NB4 (cell line): ENCODE measurements at places on chromosomes 5 and 9.
A peak's percentile ranks its signal among the peaks of the same experiment; 100 is the strongest.

DNA sequence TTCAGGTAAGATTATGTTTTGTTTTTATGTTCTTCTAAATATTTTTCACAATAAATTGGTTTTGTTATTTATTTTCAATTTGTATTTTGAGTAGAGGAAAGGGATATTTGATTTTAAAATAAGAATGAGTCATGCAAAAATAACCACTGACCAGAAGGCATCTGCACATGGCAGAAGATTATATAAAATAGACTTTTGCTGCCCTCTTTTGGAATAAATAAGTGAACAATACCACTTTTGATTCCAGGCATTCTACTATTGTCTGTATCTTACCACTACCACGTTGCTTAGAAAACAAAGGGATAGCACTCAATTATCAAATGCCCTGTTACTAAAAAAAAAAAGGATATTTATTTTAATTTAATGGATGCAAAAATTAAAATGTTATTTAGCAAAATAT is 227.3 kb upstream of the ITGA1 start:
- peak; percentile 9 for DNase-seq

GRCh38 chr9:127397646-127398274 is 791 bp downstream of the SLC2A8 start:
- DNase-seq = no peak

- no peak for DNase-seq
These were observed 2039.9 kb downstream of the EFNA5 start for GRCh38 chr5:105630803-105631202.

GRCh38 chr5:175658299-175659145 is 651 bp downstream of the HRH2 start:
- DNase-seq = peak; percentile 72

- no peak for DNase-seq
These were observed 67.0 kb downstream of the GCNT1 start for GRCh38 chr9:76526026-76526425.

GRCh38 chr5:140220032-140220697 is 45.2 kb downstream of the CYSTM1 start:
- no peak for DNase-seq

- DNase-seq = peak; percentile 55
These were observed 2.5 kb upstream of the TMEM174 start for GRCh38 chr5:73170522-73170921.

GRCh38 chr5:55866485-55866884 is 15.3 kb downstream of the IL31RA start:
- no peak for DNase-seq

DNA sequence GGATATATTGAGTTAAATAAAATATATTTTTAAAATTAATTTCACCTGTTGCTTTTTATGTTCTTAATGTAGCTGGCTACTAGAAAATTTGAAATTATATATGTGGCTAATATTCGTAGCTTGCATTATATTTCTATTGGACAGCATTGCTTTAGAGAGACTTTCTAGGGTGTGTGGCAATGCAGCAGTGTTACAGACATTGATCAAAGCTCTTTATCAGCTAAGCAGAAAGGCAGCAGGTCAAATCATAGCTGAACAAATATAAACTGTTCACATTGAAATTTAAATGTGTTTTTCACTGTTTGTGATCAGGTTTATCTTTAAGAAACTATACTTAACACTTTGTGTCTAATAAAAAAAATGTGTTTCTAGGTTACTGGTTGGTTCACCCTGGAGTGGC is 52.6 kb downstream of the ITGA2 start:
- DNase-seq = no peak
